CD4-positive, CD25-positive, alpha-beta regulatory T cell (primary cell): ENCODE measurements at places on chromosomes 11 and 22.

- DNase-seq: no peak
Observed at GRCh38 chr22:35873426-35873825, 155.2 kb downstream of the RBFOX2 start.

GRCh38 chr11:128346804-128347203 is 240.6 kb downstream of the ETS1 start:
- DNase-seq: no peak

DNA sequence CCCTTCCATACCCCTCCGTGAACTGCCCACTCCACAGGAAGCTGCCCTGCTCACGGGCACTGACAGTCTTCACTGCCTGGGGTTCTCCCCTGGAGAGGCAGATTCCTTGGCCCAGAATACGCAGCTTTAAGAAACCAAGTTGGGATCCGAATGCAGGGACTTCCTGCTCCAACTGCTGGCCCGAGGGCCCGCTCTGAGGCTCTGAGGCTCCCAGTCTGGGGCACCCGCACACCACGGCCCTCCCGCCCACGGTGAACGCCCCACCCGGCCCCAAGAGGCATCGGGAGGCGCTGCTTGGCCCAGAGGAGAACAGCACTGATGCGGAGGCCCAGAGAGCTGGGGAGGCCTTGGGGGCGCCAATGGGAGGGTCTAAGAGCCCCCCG is 42.3 kb downstream of the IGF2 start:
- no peak for DNase-seq

- peak; percentile 42 for DNase-seq
Observed at GRCh38 chr11:81787584-81788049, 946.0 kb downstream of the FAM181B start.
